ENCODE measurements at places on chromosomes 5 and 9.

GRCh38 chr9:81213456-81213855 is 475.9 kb downstream of the TLE1 start:
- no peak for DNase-seq

DNA sequence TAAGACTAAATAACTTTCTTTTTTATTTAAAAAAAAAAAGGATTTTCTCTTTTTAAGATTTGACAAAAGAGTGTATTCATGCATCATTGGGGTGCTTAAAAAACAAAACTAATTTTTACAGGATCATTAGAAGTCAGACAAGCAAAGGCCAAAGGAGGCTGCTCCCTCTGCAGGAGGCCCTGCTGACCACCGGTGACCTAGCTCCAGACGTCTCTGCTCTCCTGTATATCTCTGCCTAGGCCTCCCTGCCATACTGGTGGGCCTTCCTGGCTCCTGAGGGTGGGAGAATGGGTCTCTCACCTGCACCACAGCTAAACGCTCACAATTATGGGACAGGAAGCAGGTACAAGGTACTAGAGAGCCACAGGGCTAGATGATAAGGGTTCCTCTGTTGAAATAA is 36.6 kb downstream of the CSF2 start:
- no peak for DNase-seq

DNA sequence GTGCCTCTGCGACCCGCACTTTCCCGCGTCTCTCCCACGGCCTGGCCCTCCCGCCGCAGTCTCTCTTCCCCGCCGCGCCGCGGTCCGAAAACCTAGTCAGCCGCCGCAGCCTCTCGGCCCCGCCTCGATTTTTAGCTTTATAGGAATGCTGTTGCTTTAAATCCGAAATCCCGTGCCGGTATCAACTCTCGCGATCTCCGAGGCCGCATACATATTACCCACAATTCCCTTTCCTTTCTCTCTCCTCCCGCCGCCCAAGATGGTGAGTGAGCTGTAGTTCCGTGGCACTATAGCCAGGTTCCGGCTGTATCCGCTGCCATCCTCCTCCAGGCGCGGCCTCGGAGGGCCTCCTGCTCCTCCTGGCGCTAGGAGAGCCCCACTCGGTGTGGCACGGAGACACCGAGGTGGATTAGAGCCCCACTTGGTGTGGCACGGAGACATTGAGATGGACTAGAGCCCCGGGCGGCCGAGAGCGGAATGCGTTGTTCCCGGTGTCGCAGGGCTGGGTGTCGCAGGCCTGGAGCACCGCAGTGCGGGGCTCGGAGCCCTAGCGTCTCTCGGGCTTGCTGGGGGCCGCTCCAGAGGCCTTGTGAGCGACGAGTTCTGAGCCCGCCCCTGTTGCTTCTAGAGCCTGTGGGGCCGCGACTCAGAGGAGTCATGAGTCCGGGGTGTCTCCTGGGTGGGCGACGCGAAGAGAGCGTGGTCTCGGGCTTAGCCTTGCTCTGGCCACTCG is at the start of the genes MED22 and RPL7A:
Gene MED22 (minus strand): TSS at position 147 of the 733 bp plus-strand sequence. CDS start 1,469 bp downstream, outside the sequence.
Gene RPL7A (plus strand): TSS at position 234 of the 733 bp plus-strand sequence. CDS start 26 bp downstream, at position 260.
- DNase-seq, result peak; percentile 78

- DNase-seq, result no peak
These were observed 106.0 kb upstream of the ERCC6L2 start for GRCh38 chr9:95769473-95769872.

- DNase-seq, result no peak
These were observed 270.5 kb upstream of the SLC30A5 start for GRCh38 chr5:68823301-68823700.

GRCh38 chr9:134405527-134405926 is 79.3 kb downstream of the RXRA start:
- DNase-seq, result no peak

DNA sequence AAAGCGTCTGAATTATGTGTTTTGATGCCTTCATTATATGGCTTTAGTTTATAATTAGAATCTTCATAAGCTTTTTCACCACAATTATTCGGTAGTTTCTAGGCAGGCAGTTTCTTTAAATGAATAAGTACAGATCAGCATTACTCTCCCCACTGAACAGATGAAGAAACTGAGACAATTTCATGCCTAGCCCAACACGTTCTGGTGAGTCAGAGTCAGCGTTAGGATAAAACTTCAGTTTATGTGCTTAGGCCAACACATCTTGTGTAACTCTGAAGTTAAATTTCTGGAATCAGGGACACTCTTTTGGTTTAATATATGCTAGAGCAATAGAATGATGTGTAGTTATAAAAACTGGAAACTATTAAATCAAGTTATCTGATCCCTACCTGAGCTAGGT is 186.7 kb upstream of the ELL2 start:
- DNase-seq, result no peak

GRCh38 chr5:80592761-80593160 is 22.7 kb upstream of the ANKRD34B start:
- no peak for DNase-seq

GRCh38 chr5:149360272-149360671 is 2.4 kb downstream of the PCYOX1L start:
- no peak for DNase-seq

DNA sequence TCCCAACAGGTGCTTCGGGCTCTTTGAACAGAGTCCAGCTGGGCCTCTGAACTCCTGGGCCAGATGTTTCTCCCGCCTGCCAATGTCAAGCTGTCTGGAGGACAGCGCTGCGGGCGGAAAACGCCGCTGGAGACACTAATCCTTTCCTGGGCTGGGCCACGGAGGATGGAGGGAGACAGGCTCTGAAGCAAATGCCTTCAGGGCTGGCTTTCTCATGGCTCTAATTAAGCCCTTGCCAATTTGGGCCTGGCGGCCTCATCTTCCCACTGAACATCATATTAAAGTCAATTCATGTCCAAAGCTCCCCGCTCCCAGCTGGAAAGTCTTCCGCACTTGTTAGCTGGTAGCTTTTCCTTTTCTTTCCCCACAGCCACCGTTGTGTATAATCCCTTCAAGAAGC is 72.7 kb downstream of the NTNG2 start:
- no peak for DNase-seq
